ENCODE measurements at places on chromosomes 16 and 17.

GRCh38 chr17:62162898-62163297 is 97.8 kb upstream of the MED13 start:
- DNase-seq = no peak

DNA sequence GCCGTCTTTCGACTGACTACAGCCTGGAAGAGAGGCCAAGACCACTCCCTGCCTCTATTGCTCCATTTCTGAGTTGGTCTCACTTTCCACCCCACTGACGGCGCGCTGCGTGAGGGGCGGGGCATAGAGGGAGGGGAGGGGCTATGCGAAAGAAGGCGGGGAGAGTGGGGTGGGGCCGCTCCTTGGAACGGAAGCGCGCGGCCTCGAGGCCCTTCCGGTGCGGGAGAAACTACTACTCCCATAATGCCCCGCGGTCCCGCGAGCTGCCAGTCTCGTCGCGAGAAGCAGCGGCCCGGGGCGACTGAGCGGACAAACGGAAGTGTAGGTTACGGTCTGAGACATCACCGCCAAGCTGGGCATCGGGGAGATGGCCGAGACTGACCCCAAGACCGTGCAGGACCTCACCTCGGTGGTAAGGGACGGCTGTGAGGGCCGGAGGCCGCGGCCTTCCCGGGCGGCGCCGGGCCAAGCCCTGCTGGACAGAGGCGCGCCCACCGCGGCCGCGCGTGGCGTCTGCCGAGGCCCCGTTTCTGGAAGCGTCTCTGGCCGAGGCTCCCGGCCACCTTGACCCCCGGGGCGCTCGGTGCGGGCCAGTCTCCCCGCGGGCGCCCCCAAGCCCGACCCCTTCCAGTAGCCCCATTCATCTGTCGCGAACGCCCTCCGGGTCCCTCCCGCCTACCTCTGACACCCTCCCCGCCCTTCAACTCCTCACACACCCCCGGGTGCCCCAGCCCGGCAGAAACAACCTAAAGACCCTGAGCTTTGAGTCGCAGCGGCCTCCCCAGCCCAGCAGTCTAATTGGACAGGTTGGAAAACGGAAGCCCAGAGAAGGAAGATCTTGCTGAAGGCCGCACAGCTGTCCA is at the start of gene HSBP1:
Gene HSBP1 (plus strand): TSS at position 269 of the 863 bp plus-strand sequence. CDS start 99 bp downstream, at position 368.
- peak; percentile 91 for DNase-seq

GRCh38 chr17:77451245-77451893 is 310.6 kb downstream of the SEC14L1 start:
- peak; percentile 44 for DNase-seq

GRCh38 chr16:66103211-66103610 is 263.3 kb upstream of the CDH5 start:
- DNase-seq = peak; percentile 52

- DNase-seq = no peak
These were observed 2.6 kb downstream of the LHX1 start for GRCh38 chr17:36939802-36940312.

DNA sequence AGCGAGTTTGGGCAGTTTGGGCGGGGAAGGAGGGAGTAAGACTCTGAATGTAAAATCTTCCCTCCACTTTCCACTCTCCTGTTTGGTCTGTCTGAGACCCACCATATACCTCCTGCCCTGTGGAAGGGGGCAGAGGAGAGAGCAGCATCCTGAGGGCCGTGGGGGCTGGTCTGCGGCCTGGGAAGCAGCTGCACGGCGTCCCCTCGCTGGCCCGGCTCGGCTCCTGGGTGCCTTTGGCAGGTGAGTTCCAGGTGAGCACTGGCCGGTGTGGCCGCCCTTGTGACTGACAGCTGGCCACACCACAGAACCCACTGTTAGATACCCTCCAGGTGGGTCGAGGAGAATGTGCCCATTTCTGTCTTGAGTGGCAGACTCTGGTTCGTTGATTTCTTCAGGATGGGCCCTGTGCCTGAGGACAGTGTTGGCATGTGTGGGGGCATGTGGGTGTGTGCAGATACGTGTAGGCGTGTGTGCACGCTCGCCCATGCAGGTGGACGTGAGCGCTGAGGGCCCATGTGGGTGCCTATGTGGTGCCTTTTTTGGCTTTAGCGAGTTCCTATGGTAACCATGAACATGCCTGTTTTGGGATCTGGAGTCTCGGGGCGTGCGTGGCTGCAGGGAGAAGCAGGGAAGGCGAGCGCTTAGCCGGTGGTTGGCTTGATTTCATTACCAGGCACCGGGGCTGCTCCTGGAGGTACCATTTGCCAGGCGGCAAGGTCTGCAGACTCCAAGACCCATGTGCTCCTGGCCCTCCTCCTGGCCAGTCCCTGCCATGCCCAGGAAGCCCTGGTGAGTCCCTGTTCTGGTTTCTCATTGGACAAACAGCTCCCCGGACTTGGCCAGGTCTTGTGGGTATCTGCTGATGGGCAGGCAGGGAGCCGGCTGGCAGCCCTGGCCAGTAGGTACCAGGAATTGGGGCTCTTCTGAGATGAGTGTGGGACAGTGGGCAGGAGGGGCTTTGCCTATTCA is 12.4 kb downstream of the RAP1GAP2 start:
- no peak for DNase-seq

- DNase-seq = peak; percentile 17
These were observed 42.0 kb downstream of the MGAT5B start for GRCh38 chr17:76909971-76910760.

GRCh38 chr17:61467416-61468262 is 15.4 kb downstream of the TBX4 start:
- DNase-seq = peak; percentile 40

DNA sequence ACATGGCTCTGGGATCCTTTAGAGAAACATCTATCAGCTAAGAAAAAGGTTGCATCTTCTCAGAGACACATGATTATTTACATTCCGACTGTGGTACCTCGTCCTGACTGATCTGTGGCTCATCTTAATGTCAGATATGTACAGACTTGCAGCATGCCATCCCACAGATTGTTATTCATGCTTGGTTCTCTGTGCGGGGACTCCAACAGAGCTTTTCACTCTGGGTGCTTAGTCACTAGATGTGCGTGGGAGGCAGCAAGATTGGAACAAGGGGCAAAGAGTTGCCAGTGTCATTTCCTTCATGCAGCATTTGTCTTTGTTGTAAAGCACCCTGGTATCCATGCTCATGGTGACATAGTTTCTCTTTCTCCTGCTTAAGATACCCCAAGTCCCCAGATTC is 179.1 kb upstream of the CACNG5 start:
- DNase-seq = peak; percentile 49

DNA sequence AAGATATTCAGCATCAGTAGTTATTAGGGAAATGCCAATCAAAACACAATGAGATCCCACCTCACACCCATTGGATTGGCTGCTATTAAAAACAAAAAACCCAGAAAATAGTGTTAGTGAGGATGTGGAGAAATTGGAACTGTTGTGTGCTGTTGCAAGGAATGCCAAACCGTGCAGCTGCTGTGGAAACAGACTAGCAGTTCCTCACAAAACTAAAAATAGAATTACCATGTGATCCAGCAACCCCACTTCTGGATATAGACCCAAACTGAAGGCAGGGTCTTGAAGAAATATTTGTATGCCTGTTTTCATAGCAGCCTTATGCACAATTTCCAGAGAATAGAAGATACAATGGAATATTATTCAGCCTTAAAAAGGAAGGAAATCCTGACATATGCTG is 46.0 kb downstream of the FOXK2 start:
- peak; percentile 24 for DNase-seq

- DNase-seq = no peak
These were observed 9.7 kb downstream of the CDH13 start for GRCh38 chr16:82636485-82636884.

DNA sequence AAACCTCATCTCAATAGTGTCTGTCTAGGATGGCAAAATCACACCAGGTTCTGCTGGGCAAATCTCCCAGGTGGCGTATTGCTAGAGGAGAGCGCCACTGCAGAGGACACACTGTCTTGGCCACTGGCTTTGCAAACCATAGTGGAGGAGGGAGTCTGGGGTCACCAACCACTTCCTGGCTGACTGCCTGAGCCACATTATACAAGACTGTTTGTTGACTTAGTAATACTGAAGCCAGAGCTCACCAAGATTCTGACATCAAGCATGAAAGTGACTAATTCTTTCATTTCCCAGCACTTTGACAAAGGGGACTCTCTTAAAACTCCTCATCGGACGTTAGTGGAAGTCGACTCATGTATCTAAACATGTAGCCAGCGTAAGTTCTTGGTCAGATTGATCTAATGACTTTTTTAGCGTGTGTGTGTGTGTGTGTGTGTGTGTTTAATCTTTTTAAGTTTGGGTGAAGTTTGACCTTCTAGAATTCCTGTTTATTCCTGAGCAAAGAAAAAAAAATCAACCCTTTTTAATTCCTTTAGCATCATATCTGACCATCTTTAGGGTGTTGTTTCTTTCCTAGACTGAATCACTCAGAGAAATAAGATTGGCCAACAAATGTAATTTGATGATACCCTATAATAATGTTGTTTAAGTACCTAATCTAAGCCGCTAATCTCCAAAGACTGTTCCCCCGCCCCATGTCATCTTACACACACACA is 13.7 kb downstream of the PITPNC1 start:
- peak; percentile 87 for DNase-seq

GRCh38 chr17:17641621-17642409 is 39.4 kb upstream of the RAI1 start:
- peak; percentile 76 for DNase-seq

GRCh38 chr17:4998027-4998731 is 429 bp downstream of the KIF1C start:
- peak; percentile 23 for DNase-seq

DNA sequence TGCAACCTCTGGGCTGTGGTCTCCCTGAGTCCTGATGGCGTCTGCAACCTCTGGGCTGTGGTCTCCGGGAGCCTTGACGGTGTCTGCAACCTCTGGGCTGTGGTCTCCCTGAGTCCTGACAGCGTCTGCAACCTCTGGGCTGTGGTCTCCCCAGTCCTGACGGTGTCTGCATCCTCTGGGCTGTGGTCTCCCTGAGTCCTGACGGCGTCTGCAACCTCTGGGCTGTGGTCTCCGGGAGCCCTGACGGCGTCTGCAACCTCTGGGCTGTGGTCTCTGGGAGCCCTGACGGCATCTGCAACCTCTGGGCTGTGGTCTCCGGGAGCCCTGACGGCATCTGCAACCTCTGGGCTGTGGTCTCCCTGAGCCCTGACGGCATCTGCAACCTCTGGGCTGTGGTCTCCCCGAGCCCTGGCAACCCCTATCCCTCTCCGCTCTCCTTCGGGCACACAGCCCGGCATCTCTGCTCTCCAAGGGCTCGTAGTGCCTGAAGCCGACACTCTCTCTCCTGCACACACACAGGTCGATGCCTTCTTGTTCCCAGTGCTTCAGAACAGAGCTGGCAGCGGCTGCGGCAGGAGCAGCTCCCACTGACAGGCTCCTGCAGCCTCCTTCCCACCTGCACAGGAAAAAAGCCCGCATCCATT is 45.6 kb downstream of the METRNL start:
- no peak for DNase-seq

GRCh38 chr16:11111150-11111549 is 144.9 kb downstream of the SOCS1 start:
- no peak for DNase-seq

GRCh38 chr17:5582209-5583185 is 1.8 kb downstream of the NLRP1 start:
- DNase-seq = no peak

DNA sequence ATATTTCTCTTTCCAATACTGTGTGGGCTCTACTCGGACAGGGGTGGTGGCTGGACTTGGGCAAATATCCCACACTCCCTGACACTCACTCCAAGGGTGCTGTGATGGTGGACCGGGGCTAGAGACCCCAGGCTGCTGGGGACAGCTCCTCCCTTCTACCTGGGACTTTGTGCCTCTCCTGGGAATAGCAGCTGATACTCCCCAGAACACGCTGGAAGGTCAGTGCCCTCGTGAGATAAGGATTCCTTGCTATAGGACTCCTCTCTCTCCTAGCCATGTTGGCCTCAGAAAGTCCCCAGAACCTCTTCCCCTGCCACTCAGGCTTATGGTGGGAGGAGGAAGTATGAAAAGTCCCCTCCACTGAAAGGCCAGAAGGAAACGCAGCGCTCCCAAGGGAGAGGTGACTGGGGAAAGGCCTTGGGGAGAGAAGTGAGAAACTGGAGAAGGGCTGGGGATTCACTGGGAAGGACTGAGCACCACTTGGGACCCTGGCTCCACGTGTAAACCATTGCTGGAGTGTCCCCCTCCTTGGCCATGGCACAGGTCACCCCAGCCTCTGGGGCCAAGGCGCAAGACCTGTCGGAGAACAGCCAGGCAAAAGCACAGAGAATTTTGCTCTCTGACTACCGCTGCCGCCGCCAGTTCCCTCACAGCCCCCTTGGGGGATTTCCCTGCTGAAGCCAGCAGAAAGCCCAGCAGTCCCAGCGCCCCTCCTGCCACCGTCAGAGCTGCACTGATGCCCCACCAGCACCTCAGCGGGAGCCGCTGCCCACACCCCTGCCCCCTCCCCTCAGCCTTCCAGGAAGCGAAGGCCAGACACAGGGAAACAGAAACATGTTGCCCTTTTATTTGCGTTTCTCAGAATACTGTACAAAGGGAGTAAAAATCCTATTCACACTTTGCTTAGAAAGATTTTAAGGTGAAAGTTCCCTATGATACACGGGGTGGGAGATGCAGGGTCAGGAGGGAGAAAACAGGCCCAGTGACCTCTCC is 2.1 kb upstream of the GSDMB start:
- DNase-seq = no peak

DNA sequence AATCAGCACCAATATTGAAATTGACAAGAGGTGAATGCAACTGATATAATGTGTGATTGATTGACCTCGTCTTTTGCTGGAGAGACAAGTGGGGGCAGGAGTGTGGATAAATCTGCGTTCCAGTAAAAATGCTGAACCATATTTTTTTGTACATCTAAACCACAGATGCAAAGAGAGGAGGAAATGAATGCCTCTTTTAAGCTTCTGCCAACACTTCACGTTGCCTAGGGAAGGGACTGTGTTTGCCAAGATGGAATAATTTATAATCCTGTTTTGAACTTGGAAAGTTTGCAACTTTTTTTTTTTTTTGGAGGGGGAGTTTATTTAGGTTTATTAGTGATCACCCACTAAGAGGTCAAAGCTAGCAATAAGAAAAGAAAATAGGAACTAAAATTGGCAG is 288.2 kb upstream of the EEF2KMT start:
- no peak for DNase-seq

GRCh38 chr17:77965352-77965751 is 6.8 kb downstream of the TNRC6C start:
- no peak for DNase-seq

DNA sequence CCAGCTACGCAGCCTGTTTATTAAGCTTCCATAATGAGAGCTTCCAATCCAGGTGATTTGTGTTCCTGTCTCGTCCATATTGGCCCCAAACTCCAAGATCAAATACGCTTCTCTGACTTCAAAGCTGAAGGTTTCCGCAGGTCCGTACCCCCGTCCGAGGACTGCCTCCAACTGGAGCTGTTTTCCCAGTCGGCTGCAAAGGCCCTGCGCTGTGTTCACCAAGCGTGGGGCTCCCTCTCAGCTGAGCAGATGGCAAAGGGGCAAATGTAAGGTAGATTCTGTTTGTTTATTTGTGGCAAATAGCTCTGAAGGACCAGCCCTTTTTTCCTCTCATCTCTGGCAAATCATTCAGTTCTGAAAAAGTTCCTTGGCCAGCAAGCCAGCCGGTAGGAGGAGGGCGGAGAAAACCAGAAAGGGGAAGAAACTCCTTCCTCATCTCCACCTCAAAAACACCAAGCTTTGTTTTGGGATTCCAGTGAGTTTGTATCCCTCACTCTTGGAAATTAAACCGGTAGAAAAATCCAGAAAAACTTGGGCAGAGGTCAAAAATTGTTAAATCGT is 35.2 kb downstream of the NXN start:
- DNase-seq = no peak
